ENCODE measurements at places on chromosomes 6 and 20. TPM values are rescaled to one million over a fixed set of nuclear protein-coding genes. Genes with fewer than 3 reads are reported as not detected.

GRCh38 chr6:131061041-131061750 is 1.8 kb downstream of the EPB41L2 start:
- H3K27ac ChIP-seq = peak overlapping the region; percentile 54
- H3K27me3 ChIP-seq = no peaks in the 10 kb centered on the region
- H3K4me3 ChIP-seq = peak overlapping the region; percentile 87
- H3K4me1 ChIP-seq = peaks cover 26% of the 10 kb centered on the region

GRCh38 chr6:28090917-28091586 is 10.7 kb downstream of the ZNF165 start:
- 0 out of 2 replicates have a peak, but pooled peaks cover 4% of the 10 kb centered on the region for H3K36me3 ChIP-seq
- H3K27me3 ChIP-seq = no peaks in the 10 kb centered on the region
- H3K4me1 ChIP-seq = no peaks in the 10 kb centered on the region
- H3K4me3 ChIP-seq = peak overlapping the region; percentile 70
- DNase-seq = peak; percentile 48
- H3K27ac ChIP-seq = no peak overlapping the region

DNA sequence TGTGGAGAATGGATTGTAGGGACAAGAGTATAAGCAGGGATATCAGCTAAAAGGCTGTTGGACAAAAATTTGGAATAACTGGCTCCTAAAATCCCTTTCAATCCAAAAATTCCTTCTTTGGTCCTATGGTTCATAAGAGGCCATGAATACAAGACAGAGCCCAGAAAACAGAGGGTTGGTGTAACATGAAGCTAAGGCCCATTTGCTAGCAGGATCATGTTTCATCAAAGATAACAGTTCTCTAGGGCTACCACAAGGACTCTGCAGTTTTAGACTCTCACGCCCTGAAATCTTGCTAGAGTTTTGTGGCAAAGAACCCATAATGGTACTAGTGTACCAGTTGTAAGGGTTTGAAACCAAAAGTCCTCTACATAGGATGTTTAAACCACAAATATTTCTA is 327.8 kb upstream of the TBX18 start:
- no peak for DNase-seq
- H3K4me3 ChIP-seq = no peak overlapping the region
- H3K36me3 ChIP-seq = no peaks in the 10 kb centered on the region
- no peaks in the 10 kb centered on the region for H3K4me1 ChIP-seq
- no peak overlapping the region for H3K27ac ChIP-seq
- H3K27me3 ChIP-seq = no peaks in the 10 kb centered on the region

- no peak for DNase-seq
- peaks cover 17% of the 10 kb centered on the region for H3K36me3 ChIP-seq
- no peaks in the 10 kb centered on the region for H3K4me1 ChIP-seq
- H3K27ac ChIP-seq = no peak overlapping the region
- no peak overlapping the region for H3K4me3 ChIP-seq
Observed at GRCh38 chr6:42860036-42860435, 19.4 kb upstream of the RPL7L1 start.

GRCh38 chr6:125950293-125950692 is 6.3 kb upstream of the HINT3 start:
- no peak overlapping the region for H3K4me3 ChIP-seq
- no peak overlapping the region for H3K27ac ChIP-seq
- no peaks in the 10 kb centered on the region for H3K27me3 ChIP-seq
- no peaks in the 10 kb centered on the region for H3K36me3 ChIP-seq

GRCh38 chr6:151257985-151258445 is 18.2 kb downstream of the AKAP12 start:
- H3K27me3 ChIP-seq = no peaks in the 10 kb centered on the region
- 0 out of 2 replicates have a peak, but pooled peaks cover 6% of the 10 kb centered on the region for H3K4me1 ChIP-seq
- no peak for DNase-seq
- H3K27ac ChIP-seq = no peak overlapping the region

DNA sequence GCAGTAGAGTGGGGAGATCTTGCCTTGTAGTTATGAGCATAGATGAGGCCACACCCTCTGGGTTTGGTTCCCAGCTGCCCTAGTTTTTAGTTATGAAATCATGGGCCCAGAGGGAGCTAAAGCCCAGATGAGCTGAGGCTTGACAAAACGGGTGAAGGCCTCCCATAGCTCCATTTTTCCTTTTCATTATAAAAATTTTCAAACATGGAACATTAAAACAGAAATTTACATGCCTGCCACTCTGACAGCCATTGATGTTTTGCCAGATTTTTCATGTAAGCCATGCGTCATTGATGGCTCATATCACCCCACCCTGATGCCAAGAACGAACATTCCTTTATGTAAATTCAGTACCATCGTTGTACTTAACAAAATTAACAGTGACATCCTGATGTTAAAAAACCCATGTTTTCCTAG is 67.9 kb downstream of the IGF2R start:
- H3K27ac ChIP-seq = peak overlapping the region; percentile 72
- no peaks in the 10 kb centered on the region for H3K36me3 ChIP-seq
- H3K4me1 ChIP-seq = peaks cover 24% of the 10 kb centered on the region

DNA sequence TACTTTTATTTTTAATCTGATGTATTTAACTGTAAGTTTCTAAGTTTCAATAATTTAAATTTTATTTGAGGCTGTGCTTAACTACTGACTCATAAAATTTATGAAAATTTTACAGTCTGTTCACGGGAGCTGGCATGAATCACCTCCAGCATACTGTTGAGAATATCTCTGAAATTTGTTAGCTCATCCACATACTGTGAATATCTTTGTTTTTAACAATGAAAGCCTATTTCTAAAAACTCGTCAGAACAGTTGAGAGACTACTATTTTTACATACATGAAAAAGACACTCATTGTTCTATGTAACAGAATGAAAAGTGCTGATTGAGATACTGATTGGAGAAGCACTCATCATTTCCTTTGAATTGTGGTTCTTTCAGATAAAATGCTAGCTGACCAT is 749.3 kb downstream of the TENT5A start:
- no peak overlapping the region for H3K27ac ChIP-seq
- H3K27me3 ChIP-seq = no peaks in the 10 kb centered on the region

DNA sequence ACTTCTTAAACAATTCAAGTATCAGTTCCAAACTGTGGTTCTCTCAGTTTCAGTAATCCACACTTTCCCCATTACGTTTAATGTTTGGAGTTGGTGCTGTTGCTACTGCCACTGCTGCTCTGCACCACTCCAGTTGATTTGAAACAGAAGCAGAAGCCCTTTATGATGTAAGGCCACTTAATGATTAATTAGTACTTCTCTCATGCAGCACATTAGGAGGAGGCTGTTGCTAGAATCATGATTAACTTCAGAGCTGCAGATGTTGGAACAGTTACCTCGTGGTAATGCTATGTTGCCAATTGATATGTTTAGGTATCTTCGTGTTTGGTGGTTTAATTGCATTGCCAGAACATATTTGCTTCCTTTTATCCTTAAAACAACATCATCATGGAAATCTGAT is 986.2 kb upstream of the CITED2 start:
- H3K36me3 ChIP-seq = no peaks in the 10 kb centered on the region
- no peaks in the 10 kb centered on the region for H3K27me3 ChIP-seq

- no peaks in the 10 kb centered on the region for H3K36me3 ChIP-seq
- no peak overlapping the region for H3K27ac ChIP-seq
- H3K4me1 ChIP-seq = no peaks in the 10 kb centered on the region
- peaks cover 2% of the 10 kb centered on the region for H3K27me3 ChIP-seq
- DNase-seq = peak; percentile 88
Observed at GRCh38 chr6:43263314-43264178, 20.3 kb downstream of the TTBK1 start.

DNA sequence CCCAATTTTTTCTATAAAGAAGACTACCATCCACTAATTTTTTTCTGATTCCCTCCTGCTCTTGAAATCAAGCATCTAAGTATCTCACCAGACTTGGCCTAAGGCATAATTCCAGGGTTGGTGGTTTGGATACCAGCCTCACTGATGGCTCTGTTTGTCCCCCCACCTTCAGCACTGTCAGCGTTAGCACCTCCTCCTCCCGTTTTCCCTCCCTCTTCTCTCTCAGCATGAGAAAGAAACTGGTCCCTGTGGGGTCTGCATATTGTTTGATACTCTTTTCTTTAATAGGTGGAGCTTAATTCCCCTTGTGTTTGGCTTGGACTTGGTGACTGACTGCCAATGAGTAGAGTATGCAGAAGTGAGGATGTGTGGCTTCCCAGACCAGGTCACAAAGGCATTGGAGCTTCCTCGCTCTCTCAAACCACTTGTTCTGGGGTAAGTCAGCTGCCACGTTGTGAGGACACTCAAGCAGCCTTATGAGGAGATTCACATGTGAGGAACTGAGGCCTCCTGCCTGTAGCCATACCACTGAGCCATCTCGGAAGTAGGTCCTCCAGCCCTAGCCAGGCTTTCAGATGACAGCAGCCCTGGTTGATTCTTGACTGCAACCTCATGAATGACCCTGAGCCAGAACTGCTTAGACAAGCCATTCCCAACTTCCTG is 65.2 kb downstream of the RIOK1 start:
- no peak for DNase-seq
- H3K36me3 ChIP-seq = no peaks in the 10 kb centered on the region
- no peak overlapping the region for H3K27ac ChIP-seq

- H3K4me1 ChIP-seq = no peaks in the 10 kb centered on the region
- no peaks in the 10 kb centered on the region for H3K36me3 ChIP-seq
- H3K27me3 ChIP-seq = no peaks in the 10 kb centered on the region
- DNase-seq = no peak
- H3K4me3 ChIP-seq = no peak overlapping the region
Observed at GRCh38 chr6:98498144-98498775, 336.1 kb upstream of the POU3F2 start.

DNA sequence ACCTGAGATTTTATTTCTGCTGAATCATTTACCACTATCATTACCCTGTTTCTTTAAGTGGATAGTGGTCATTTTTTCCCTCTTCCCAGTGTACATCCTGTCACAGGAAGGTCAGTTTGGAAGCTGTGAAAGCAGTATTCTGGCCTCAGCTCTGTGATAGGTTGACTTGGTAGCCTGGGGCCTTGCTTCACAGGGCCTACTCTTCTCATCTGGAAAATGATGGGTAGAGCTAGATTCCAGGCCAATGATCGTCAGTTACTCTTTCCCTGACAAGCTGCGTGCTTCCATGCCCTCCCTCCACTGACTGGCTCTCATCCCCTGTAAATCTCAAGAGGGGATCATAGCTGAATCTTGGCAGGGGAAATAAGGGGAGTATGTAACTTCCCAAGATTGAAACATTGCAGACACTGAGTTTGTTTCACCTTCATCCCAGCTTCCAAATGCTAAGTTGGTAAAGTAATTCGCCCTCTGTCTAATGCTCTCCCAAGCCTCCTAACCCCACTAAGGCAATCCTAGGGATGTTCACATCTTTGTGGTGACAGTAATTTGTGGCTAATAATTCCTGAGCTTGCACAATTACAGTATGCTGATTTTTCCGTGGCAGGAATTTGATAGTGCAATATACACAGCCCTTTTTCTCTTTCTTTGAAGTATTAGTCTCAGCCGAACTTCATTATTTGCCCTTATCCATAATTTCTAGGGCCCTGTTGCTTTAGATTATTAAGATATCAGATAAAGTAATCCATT is 51.2 kb downstream of the VAPB start:
- peaks cover 8% of the 10 kb centered on the region for H3K36me3 ChIP-seq
- no peak overlapping the region for H3K4me3 ChIP-seq
- H3K27ac ChIP-seq = no peak overlapping the region
- no peak for DNase-seq
- H3K27me3 ChIP-seq = no peaks in the 10 kb centered on the region
- no peaks in the 10 kb centered on the region for H3K4me1 ChIP-seq

GRCh38 chr20:3847429-3847940 is 851 bp downstream of the MAVS start:
- no peaks in the 10 kb centered on the region for H3K27me3 ChIP-seq
- H3K4me3 ChIP-seq = peak overlapping the region; percentile 80
- H3K36me3 ChIP-seq = no peaks in the 10 kb centered on the region
- no peak for DNase-seq

DNA sequence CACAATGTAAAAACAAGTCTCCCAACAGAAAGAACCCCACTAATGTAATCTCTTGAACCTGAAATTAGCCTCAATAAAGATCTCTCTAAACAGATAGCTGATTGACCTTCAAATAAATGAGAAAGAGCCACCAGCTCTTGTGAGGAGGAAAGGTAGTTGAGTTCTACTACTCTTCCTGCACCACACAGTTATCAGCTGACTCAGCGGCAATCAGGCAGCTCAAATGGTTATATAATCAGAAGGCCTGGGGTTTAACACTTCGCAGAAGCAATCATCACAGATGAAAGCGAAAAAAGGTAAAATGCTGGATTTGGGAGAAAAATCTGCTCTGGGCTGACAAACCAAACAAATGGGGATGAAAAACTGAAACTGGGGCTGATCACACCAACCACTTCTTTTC is 91.8 kb downstream of the CHD6 start:
- no peak overlapping the region for H3K27ac ChIP-seq
- DNase-seq = no peak
- H3K4me3 ChIP-seq = no peak overlapping the region
- peaks cover 10% of the 10 kb centered on the region for H3K4me1 ChIP-seq
- H3K36me3 ChIP-seq = 0 out of 2 replicates have a peak, but pooled peaks cover 3% of the 10 kb centered on the region

GRCh38 chr6:87483929-87484328 is 11.2 kb downstream of the SLC35A1 start:
- DNase-seq = peak; percentile 15
- peaks cover 7% of the 10 kb centered on the region for H3K36me3 ChIP-seq
- H3K27ac ChIP-seq = no peak overlapping the region
- H3K4me3 ChIP-seq = no peak overlapping the region
- no peaks in the 10 kb centered on the region for H3K4me1 ChIP-seq

DNA sequence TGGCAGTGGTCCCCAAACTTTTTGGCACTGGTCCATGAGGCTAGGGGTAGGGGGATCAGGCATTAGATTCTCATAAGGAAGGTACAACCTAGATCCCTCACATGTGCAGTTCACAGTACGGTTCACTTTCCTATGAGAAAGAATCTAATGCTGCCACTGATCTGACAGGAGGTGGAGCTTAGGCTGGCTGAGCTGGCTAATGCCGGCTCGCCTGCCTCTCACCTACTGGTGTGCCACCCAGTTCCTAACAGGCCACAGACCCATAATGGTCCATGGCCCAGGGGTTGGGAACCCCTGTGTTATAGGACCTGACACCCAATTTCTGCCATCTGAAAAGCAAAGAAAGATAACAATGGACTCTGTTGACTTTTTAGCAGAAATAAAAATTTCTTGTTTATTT is 199.6 kb downstream of the GMPR start:
- no peak overlapping the region for H3K27ac ChIP-seq
- H3K27me3 ChIP-seq = no peaks in the 10 kb centered on the region
- H3K4me3 ChIP-seq = no peak overlapping the region

- no peak for DNase-seq
- no peak overlapping the region for H3K27ac ChIP-seq
- H3K36me3 ChIP-seq = peaks cover 27% of the 10 kb centered on the region
- no peaks in the 10 kb centered on the region for H3K27me3 ChIP-seq
- H3K4me1 ChIP-seq = peaks cover 38% of the 10 kb centered on the region
Observed at GRCh38 chr20:59040667-59041066, 1.9 kb downstream of the PRELID3B start.

Gene UBE2V1
- total RNA-seq = 49.1 TPM

Gene SIRPD
- not detected for total RNA-seq

Gene EPM2A
- total RNA-seq = 3.5 TPM

Gene FOXF2
- total RNA-seq = 5.1 TPM

Gene RAD21L1
- not detected for total RNA-seq

Gene SAYSD1
- total RNA-seq = 20.2 TPM

Measured in GM23248 (cell line).